ENCODE measurements at places on chromosomes 11 and 22. TPM values are rescaled to one million over a fixed set of nuclear protein-coding genes. Genes with fewer than 3 reads are reported as not detected.

CRYBA4 gene
- not detected for total RNA-seq

DGCR6 gene
- 1.5 TPM for total RNA-seq

TEX12 gene
- not detected for total RNA-seq

CEND1 gene
- total RNA-seq = 1.7 TPM

CFAP300 gene
- 1.7 TPM for total RNA-seq

PKDREJ gene
- not detected for total RNA-seq

ACO2 gene
- total RNA-seq = 78.6 TPM

FGF19 gene
- total RNA-seq = not detected

RFPL3 gene
- total RNA-seq = not detected

RAB39A gene
- total RNA-seq = 1.7 TPM

KLHL35 gene
- total RNA-seq = not detected

BTBD18 gene
- not detected for total RNA-seq

C11orf65 gene
- total RNA-seq = 0.25 TPM

RIMBP3B gene
- total RNA-seq = not detected

GRCh38 chr11:19910931-19911330, 198.3 kb downstream of the NAV2 start:
- no peaks in the 10 kb centered on the region for H3K27me3 ChIP-seq
- H3K4me3 ChIP-seq = no peak overlapping the region
- H3K36me3 ChIP-seq = no peaks in the 10 kb centered on the region
- DNase-seq = no peak
- no peak overlapping the region for H3K27ac ChIP-seq

GRCh38 chr22:24322522-24322921, 51.9 kb downstream of the SPECC1L start:
- no peaks in the 10 kb centered on the region for H3K27me3 ChIP-seq
- no peak overlapping the region for H3K27ac ChIP-seq
- H3K36me3 ChIP-seq = peaks cover 36% of the 10 kb centered on the region
- H3K4me3 ChIP-seq = no peak overlapping the region
- H3K4me1 ChIP-seq = peaks cover 24% of the 10 kb centered on the region

- no peak overlapping the region for H3K27ac ChIP-seq
- H3K4me3 ChIP-seq = no peak overlapping the region
- no peaks in the 10 kb centered on the region for H3K36me3 ChIP-seq
Observed at GRCh38 chr11:29937526-29937925, 79.3 kb downstream of the KCNA4 start.

GRCh38 chr11:132072858-132073211, 702.4 kb downstream of the NTM start:
- H3K36me3 ChIP-seq = no peaks in the 10 kb centered on the region
- DNase-seq = no peak
- no peak overlapping the region for H3K4me3 ChIP-seq

DNA sequence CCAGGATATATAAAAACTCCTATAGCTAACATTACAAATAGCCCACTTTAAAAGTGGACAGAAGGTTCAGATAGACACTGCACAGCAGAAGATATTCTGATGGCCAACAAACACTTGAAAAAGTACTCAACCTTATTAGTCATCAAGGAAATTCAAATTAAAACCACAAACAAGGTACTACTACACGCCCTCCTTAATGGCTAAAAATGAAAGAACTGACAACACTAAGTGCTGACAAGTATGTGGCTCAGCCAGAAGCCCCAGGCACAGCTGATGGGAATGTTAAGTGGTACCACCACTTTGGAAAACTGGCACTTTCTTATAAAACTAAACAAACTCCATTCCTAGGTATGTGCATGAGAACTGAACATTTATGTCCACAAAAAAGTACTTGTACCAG, 320.1 kb downstream of the TBC1D22A start:
- no peaks in the 10 kb centered on the region for H3K27me3 ChIP-seq
- no peaks in the 10 kb centered on the region for H3K36me3 ChIP-seq
- DNase-seq = no peak
- H3K4me1 ChIP-seq = no peaks in the 10 kb centered on the region
- H3K4me3 ChIP-seq = no peak overlapping the region

DNA sequence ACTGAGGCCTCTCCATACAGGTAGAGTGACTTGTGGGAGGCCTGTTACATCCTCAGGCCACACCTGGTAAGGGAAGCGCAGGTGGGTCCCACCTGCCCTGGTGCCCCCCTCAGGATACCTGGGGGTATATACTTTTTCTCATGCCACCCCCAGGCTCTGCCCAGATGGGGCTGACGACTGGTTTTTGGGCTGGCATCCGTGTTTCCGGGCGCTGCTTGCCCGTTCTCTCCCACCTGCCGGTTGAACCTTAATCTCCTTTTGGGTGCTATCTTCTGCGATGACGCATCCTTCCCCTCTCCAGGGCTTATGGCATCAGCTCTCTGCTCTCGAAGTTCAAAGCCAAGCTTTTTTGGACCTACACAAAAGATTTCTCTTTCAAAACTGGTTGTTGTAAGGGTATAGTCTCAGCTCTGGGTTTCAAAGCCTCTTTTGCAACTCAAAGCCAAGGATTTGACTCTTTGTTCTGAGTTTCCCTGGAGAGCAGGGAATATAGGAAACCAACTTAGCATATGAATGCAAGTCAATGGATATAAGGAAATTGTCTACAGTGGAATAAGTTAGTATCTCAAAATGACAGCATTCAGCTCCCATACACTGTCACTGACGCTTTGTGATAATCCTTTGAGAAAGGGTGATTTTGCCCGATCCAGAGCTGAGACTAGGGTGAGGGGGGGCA, 8.6 kb upstream of the LRRC10B start:
- DNase-seq = no peak
- H3K36me3 ChIP-seq = no peaks in the 10 kb centered on the region
- no peak overlapping the region for H3K27ac ChIP-seq
- no peaks in the 10 kb centered on the region for H3K4me1 ChIP-seq
- H3K27me3 ChIP-seq = no peaks in the 10 kb centered on the region
- H3K4me3 ChIP-seq = no peak overlapping the region

- peak; percentile 98 for DNase-seq
- no peak overlapping the region for H3K4me3 ChIP-seq
- no peaks in the 10 kb centered on the region for H3K27me3 ChIP-seq
- H3K36me3 ChIP-seq = no peaks in the 10 kb centered on the region
Observed at GRCh38 chr11:10488121-10488933, 33.3 kb downstream of the AMPD3 start.

- peak overlapping the region; percentile 81 for H3K4me3 ChIP-seq
- H3K27ac ChIP-seq = peak overlapping the region; percentile 98
- peaks cover 88% of the 10 kb centered on the region for H3K4me1 ChIP-seq
- no peak for DNase-seq
Observed at GRCh38 chr11:118608360-118609227, 1.2 kb downstream of the PHLDB1 start.

DNA sequence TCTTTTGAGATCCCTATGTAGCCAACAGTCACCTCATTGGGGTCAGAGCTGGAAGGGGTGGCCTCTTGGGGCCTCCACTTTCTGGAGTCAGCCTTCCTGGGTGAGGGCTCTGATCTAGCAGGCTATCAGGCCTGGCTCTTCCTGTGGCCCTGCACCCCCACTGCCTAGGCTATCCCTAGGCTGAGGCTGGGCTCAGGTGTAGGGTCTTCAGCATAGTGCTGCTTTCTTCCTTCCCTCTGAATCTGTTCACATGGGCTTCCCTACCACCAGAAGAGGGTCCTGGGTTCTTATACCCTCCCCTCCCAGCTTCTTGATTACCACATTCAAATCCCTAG, 456 bp upstream of the SPI1 start:
- no peak overlapping the region for H3K27ac ChIP-seq
- H3K4me3 ChIP-seq = no peak overlapping the region
- no peaks in the 10 kb centered on the region for H3K36me3 ChIP-seq
- no peak for DNase-seq

- DNase-seq = no peak
- H3K36me3 ChIP-seq = no peaks in the 10 kb centered on the region
Observed at GRCh38 chr11:10908215-10908951, 50.5 kb upstream of the ZBED5 start.

DNA sequence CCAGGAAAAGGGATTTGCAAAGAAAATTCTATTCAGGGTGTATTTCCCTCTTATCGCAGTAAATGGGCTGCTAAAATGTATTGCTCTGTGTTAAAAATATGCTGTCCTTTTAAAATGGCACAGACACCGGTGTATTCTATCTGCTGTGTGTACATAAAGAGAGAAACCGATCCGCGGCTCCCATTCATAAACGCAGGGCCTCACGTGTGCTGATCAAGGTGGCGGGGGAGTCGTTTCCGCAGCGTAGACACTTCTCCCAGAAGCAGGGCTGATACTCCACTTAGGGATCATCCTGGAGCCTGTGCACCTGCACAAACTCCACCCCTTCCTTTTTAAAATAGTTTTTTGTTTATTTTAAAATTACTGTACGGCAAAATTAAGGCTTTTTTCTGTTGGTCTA, 26.1 kb upstream of the IGSF9B start:
- H3K4me3 ChIP-seq = no peak overlapping the region
- H3K27me3 ChIP-seq = no peaks in the 10 kb centered on the region
- no peaks in the 10 kb centered on the region for H3K4me1 ChIP-seq
- H3K27ac ChIP-seq = no peak overlapping the region

GRCh38 chr11:1868636-1869291, 15.9 kb downstream of the LSP1 start:
- H3K4me3 ChIP-seq = peak overlapping the region; percentile 50
- peak overlapping the region; percentile 96 for H3K27ac ChIP-seq
- DNase-seq = no peak

DNA sequence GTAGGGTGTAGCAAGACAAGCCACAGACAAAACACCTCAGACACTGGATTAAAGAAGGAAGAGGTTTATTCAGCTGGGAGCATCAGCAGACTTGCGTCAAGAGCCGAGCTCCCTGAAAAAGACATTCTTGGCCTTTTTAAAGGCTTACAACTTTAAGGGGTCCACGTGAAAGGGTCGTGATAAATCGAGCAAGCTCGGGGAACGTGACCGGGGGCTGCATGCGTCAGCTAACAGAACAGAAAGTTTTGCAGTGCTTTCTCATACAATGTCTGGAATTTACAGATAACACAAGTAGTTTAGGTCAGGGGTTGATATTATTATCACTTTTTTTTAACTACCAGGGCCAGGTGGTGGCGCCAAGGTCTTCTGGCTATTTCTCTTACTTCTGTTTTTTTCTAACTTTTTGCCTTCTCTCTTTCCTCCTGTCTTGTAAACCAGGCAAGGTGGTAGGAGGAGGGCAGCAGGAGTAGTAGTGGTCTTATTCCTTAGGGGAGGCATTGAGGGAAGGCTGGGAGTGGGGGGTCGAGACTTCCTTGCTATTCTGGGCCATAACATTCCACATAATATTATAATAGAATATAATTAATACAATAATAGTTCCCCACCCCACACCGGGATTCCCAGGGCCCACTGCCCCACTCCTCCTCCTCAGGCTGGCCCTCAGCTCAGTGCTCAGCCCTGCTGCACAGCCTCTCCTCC, 587 bp upstream of the ALDH3B1 start:
- peak overlapping the region; percentile 85 for H3K27ac ChIP-seq
- peak overlapping the region; percentile 47 for H3K4me3 ChIP-seq
- peaks cover 70% of the 10 kb centered on the region for H3K4me1 ChIP-seq
- no peaks in the 10 kb centered on the region for H3K27me3 ChIP-seq
- no peaks in the 10 kb centered on the region for H3K36me3 ChIP-seq

GRCh38 chr22:39240831-39241793, 3.7 kb downstream of the PDGFB start:
- H3K27me3 ChIP-seq = no peaks in the 10 kb centered on the region
- peak overlapping the region; percentile 53 for H3K4me3 ChIP-seq
- no peak for DNase-seq
- H3K4me1 ChIP-seq = peaks cover 88% of the 10 kb centered on the region
- no peaks in the 10 kb centered on the region for H3K36me3 ChIP-seq
- H3K27ac ChIP-seq = peak overlapping the region; percentile 79

- H3K36me3 ChIP-seq = no peaks in the 10 kb centered on the region
- no peak overlapping the region for H3K4me3 ChIP-seq
- no peak overlapping the region for H3K27ac ChIP-seq
- DNase-seq = no peak
Observed at GRCh38 chr11:106424111-106424510, 346.6 kb downstream of the AASDHPPT start.

- H3K36me3 ChIP-seq = no peaks in the 10 kb centered on the region
- H3K4me1 ChIP-seq = peaks cover 18% of the 10 kb centered on the region
- H3K27ac ChIP-seq = no peak overlapping the region
- H3K27me3 ChIP-seq = no peaks in the 10 kb centered on the region
Observed at GRCh38 chr11:57356268-57356667, 18.1 kb downstream of the P2RX3 start.

DNA sequence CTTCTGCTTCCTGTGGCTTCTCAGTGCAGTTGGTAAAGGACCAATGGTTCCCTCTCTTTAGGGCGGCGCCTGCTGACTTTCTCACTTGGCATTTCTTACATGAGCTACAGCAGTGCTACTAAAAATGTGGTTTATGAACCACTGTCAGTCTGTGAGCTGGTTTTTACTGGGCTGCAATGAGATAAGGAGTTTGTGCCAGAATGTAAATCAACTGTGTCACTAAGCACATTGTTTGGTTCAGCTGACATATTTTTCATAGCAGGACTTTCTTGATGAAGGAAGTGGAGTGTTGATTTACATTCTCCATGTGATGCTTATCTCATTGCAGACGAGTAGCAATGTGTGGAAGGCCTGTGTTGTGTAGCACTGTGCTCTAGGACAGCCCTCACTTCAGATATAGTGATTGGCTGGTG, 463.3 kb downstream of the SOX6 start:
- no peak overlapping the region for H3K4me3 ChIP-seq
- no peaks in the 10 kb centered on the region for H3K36me3 ChIP-seq
- H3K27me3 ChIP-seq = no peaks in the 10 kb centered on the region
- DNase-seq = no peak
- H3K4me1 ChIP-seq = peaks cover 11% of the 10 kb centered on the region
- no peak overlapping the region for H3K27ac ChIP-seq

DNA sequence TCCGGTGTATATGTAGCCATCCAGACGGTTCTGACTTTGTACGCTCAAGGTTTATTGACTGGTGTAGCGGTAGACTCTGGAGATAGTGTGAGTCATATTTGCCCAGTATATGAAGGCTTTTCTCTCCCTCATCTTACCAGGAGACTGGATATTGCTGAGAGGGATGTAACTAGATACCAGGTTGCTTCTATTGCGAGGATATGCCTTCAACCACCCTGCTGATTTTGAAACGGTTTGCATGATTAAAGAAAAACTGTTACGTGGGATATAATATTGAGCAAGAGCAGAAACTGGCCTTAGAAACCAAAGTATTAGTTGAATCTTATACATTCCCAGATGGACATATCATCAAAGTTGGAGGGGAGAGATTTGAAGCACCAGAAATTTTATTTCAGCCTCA, 84.3 kb downstream of the GGT1 start:
- H3K36me3 ChIP-seq = no peaks in the 10 kb centered on the region
- H3K4me3 ChIP-seq = no peak overlapping the region
- no peak for DNase-seq
- no peaks in the 10 kb centered on the region for H3K27me3 ChIP-seq
- no peak overlapping the region for H3K27ac ChIP-seq
- peaks cover 7% of the 10 kb centered on the region for H3K4me1 ChIP-seq

- no peaks in the 10 kb centered on the region for H3K36me3 ChIP-seq
- no peak for DNase-seq
- no peaks in the 10 kb centered on the region for H3K4me1 ChIP-seq
- H3K4me3 ChIP-seq = no peak overlapping the region
Observed at GRCh38 chr11:96960476-96960875, 570.7 kb downstream of the JRKL start.
